NCI-H1105 treated with DMSO at 0.1 percent for 48 hours (cell line): ENCODE measurements at places on chromosomes 7 and 10.

DNA sequence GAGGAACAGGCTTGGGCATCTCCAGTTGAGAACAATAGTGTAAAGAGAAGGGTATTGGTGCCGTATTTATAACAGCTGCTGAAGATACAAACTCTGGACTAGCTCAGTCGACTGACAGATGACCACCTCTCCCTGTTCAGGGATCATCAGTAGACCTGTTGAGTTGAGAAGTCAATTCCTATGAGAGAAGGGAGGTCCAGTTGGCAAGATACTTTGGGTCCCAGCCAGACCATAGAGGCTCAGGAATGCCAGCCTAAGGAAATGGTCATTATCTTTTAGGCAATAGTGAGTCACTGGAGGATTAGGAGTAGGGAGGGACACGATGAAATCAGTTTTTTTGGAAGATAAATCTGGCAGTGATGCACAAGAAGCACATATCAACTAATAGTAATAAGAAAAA, 202.9 kb downstream of the TRIL start:
- no peak for DNase-seq

GRCh38 chr10:121481180-121481579, 117.1 kb downstream of the FGFR2 start:
- DNase-seq, result no peak

DNA sequence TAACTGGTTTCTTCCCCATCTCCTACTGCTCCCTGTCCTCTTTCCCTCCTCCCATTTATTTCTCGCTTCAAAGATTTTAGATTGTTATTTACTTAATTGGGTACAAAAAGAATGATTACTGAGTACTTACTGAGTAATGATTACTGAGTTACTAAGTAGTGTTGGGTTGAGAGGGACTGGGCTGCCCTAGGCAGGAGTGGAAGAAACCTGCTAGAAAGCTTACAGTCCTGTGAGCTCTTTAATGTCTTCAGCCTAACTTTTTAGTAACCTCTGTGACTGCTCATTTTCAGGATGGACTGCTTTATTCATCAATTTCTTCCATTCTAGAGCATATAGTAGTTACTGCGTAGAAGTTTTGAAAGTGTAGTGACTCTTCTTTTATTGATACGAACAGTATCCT, 7.6 kb downstream of the PHF14 start:
- no peak for DNase-seq

GRCh38 chr10:32984003-32984600, 26.1 kb upstream of the ITGB1 start:
- no peak for DNase-seq

DNA sequence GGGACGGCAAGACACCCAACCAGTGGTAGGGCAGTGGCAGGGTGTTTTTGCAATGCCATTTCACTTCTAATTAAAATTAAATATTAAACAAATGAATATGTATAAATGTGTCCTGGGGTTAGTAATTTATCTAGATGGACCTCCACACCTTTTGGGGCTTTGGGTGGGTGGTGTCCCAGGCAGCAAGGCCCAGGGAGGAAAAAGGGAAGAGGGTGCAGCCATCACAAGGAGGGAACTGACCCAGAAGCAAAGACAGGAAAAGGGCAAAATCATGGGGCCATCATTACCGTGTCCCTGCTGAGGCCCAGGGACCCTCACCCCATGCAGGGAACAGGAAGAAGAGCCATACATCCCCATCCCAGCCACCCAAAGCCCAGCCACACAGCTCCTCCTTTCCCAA, 204.6 kb downstream of the GRID1 start:
- no peak for DNase-seq

GRCh38 chr7:14340393-14341074, 351.1 kb upstream of the ETV1 start:
- peak; percentile 15 for DNase-seq

- no peak for DNase-seq
These were observed 112.1 kb downstream of the ACTR3B start for GRCh38 chr7:152871678-152872060.

DNA sequence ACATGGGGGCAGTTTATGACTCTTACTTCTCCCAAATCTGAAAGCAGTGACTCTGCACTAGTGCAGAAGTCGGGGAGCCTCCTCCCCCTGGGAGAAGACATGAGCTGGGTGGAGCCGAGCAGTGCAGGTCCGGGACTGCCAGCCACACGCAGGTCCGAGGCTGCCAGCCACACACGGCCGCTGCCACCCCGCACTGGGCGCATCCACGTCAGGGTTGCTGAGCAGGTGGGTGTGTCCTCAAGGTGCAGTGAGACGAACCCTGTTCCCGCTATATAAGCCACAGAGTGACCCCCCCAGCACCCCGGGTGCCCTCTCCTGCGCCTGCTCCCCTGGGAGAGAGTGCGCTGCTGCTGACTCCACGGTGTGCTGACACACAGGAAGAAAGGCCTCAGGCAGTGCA, 430.2 kb downstream of the PTPRN2 start:
- DNase-seq, result no peak

DNA sequence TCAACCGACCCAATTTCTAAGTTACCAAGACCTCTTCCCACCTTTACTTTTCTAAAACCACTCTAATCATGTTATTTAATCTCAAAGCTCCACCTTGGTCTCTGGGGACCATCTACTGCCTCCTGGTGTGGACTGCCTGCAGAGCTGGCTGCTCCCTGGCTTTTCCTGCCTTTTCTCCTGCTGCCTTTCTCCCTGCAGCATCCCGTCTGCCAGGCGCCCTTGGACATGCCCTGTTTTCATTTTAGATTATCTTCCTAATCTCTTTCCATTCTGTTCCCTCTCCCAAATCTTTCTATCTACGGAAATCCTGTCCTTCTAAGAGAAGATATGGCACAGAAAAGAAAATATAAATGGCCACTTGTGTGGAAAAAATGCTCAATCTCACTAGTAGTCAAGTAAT, 23.1 kb downstream of the TCAF1 start:
- no peak for DNase-seq

- DNase-seq, result no peak
These were observed 692 bp downstream of the CARD11 start for GRCh38 chr7:3042861-3043489.

DNA sequence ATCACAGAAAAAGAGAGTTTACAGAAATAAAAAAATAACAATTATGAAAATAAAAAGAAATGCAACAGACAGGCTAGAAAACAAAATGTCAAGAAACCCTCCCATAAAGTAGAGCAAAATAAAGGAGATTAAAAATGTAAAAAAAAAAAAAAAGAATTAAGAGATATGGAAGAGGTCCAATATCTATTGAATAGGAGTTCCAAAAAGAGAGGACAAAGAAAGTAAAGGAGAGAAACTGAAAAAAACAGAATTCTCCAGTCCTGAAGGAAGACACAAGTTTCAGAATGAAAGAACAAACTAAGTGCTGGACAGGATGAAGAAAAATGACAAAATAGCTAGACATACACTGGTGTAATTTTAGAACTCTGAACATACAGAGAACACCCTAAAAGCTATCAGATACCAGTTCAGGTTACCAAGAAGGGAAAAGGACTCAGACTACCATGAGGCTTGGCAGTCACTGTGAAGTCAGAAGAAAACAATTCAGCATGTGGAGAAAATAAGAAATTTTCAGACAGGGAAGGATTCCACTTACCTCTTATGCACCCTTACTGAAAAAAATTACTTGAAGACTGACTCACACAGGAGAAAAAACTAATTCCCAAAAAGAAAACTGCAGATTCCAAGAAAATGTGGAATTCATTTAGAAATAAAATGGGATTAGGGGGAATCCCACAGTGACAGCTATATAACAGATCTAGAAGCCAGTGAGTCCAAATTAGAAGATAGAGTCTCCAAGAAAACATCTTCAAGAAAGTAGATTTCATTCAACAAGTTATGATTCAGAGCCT, 40.4 kb upstream of the ABLIM1 start:
- DNase-seq, result no peak

GRCh38 chr7:134720091-134720935, 59.1 kb upstream of the CALD1 start:
- no peak for DNase-seq

- no peak for DNase-seq
These were observed 171.9 kb downstream of the OTUD1 start for GRCh38 chr10:23610626-23611307.

DNA sequence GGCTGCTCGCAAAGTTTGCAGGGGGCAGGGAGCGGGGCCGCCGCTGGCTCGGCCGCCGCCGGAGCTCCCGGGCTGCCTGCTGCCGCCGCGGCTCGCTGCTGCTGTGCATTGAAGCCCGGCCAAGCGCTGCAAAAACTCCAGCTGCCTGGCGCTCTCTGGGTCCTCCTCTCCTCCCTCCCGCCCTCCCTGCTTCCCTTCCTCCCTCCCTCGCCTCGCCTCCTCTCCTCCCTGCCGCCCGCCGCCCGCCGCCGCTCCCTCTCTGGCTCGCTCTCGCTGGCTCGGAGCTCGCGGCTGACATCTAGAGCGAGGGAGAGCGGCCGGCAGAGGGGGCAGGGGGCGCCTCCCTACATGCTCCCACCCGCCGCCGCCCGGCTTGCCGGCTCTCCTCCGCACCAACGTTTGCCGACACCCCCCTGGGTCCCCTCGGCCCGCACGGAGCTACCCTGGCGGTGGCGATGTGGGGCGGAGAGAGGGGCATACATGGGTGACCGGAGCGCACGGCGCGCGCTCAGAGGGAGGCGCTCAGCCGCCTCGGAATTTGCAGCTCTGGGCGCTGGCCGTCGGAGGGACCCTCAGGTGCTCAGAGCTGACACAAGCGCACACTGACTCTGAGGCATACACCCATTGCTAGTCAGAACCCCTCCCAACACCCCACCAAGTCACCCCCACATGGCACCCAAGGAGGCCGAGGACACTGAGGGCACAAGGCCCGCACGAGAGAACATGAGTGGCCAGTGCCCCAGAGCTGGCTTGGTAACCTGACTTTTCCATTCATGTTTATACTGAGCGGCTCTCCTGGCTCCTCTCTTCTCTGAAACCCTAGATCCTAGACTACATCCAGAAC, 1.2 kb upstream of the PLXNA4 start:
- DNase-seq, result peak; percentile 75

- DNase-seq, result no peak
These were observed 568 bp upstream of the MEOX2 start for GRCh38 chr7:15686957-15687545.

GRCh38 chr10:78905015-78905956, 163.5 kb upstream of the ZMIZ1 start:
- no peak for DNase-seq

GRCh38 chr10:11325817-11326216, 285.6 kb downstream of the USP6NL start:
- DNase-seq, result no peak
